ENCODE measurements at places on chromosomes 5 and 9.

GRCh38 chr9:8489835-8490234 is 690.3 kb upstream of the DMAC1 start:
- DNase-seq, result peak; percentile 23

GRCh38 chr5:10977011-10977410 is 216.0 kb upstream of the DAP start:
- DNase-seq, result no peak

DNA sequence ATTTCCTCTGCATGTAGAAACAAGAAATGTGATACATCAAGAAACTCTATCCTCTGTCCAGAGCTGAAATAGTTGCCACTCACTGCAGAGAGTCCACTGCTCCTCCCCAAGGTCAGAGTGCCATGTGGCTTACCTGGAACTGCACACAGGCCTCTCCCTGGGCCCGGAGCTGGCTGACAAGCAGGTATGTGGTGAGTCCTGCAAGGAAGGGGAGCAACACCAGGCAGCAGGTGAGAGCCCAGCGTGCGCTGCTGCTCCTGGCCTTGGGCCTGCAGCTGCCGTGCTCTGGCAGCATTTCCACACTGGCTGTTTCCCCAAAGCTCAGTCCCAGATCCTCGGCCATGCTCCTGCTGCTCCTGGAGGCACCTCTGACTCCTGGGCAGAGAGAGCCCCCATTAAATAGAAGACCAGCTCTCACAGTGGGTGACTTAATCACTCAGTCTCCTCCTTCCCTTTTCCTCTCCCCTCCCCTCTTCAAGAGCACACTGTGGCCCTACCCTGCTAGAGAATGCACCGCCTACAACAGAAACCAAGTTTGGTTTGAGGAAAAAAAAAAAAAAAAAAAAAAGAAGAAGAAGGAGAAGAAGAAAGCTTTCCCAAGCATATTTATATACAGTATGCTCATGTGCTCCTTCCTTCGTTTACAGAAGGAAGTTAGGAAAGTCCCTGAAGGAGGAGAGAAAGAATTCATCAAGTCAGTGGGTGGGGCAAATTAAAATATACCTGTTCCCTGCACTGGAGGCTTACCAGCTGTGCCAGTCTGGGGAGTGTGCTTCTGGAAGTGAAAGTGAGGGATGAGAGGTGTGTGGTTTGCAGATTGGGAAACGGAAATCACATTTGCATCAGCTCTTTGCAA is at the start of gene TNFSF15:
Gene TNFSF15, minus strand, starts transcription at position 370 of the 856 bp plus-strand sequence. Its CDS starts 27 bp downstream, at position 343.
- DNase-seq, result no peak

DNA sequence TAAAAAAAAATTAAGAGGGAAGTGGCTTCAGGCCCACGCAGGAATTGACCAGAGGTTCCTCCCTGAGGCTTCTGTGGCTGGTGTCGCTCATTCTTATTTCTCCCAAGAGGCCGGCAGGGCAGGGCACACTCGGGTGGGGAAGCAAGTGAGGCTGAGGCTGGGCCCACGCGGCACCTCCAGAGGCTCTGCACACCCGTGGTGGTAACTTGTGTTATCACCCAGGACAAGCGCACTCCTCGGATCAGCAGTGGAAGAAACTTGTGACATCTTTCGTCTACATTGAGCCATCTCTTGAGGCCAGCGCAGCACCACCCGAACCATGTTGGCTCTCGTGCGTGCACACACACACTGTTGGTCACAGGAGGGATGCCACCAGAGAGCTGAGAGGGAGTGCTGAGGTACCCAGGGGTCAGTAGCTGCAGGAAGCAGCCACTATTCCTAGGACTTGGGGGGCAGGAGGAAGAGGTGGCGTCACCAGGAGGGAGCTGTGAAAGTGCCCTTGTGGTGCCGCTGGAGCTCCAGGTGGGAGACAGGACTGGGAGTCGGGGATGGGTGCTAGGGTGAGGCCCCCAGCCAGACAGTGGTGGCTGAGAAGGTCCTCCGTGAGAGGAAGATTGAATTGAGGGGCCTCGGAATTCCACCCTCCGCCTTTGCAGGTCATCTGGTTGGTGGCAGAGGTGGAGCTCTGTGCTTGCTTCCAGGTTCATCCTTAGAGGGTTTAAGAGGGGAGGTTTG is 6.4 kb downstream of the NDUFS6 start:
- DNase-seq, result no peak

GRCh38 chr9:89942643-89943042 is 337.8 kb downstream of the GADD45G start:
- no peak for DNase-seq

- DNase-seq, result no peak
Measured at GRCh38 chr5:10654566-10654965, 90.7 kb downstream of the ANKRD33B start.

DNA sequence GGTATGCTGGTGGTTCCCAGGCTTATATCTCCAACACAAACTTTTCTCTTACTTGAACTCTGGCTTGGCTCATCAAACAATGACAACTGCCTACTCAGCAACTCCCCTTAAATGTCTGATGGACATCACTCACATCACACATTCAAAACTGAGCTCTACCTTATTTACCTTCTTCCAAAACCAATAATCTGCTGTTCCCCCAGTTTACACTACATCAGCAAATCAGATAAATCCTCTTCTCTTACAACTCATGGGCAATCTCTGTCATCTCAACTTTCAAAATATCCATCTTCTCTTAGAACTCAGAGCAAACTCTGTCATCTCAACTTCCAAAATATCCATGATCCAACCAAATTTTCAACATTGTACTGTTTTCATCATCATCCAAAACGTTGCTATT is 2347.9 kb upstream of the ACO1 start:
- no peak for DNase-seq

DNA sequence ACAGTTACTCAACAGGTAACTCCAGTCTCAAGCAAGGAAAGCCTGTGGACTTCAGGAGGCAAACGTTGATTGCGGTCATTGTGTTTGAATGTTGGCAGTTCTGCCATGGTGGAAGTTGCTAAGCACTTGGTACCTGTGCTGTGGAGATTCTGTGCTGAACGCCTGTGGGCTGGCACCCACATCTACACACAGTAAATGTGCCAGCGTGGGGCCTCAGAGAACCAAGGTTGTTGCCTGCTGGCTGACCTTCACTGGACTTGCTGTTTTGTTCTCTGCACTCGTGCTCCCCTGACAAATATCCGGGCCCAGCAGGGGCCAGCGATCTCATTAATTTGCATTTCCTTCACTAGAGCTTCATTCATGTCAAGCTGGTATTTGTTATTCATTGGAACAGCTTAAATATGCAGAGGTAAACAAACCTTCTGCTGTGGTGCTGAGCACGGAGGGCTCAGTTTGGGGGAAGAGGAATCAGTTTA is 141.8 kb downstream of the PRKACG start:
- DNase-seq, result no peak

- DNase-seq, result no peak
Measured at GRCh38 chr5:138979684-138980280, 104.6 kb upstream of the LRRTM2 start.

GRCh38 chr5:52708463-52708862 is 79.3 kb upstream of the ITGA1 start:
- DNase-seq, result no peak

DNA sequence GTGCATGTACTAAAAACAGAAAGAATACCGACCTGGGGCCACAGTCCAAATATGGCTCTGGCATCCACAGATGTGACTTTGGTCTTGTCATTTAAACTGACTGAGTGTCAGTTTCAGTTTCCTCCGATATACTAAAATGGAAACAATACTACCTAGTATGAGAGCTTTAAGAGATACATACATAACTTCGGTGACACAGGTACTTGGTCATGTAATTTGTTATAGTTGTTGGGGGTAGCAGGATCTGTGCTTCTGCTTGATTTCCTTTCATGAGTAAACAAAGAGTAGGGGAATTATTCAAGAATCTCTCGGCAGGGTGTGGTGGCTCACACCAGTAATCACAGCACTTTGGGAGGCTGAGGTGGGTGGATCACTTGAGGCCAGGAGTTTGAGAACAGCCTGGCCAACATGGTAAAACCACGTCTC is 32.1 kb downstream of the MTMR12 start:
- DNase-seq, result no peak

- no peak for DNase-seq
Measured at GRCh38 chr5:2902742-2903297, 151.3 kb upstream of the IRX2 start.

- no peak for DNase-seq
Measured at GRCh38 chr9:108119530-108120113, 630.1 kb upstream of the KLF4 start.

- DNase-seq, result no peak
Measured at GRCh38 chr5:104297076-104297475, 734.5 kb upstream of the NUDT12 start.

GRCh38 chr5:147208134-147208533 is 26.7 kb upstream of the STK32A start:
- no peak for DNase-seq

GRCh38 chr9:130629443-130630070 is 34.8 kb upstream of the PRDM12 start:
- no peak for DNase-seq

DNA sequence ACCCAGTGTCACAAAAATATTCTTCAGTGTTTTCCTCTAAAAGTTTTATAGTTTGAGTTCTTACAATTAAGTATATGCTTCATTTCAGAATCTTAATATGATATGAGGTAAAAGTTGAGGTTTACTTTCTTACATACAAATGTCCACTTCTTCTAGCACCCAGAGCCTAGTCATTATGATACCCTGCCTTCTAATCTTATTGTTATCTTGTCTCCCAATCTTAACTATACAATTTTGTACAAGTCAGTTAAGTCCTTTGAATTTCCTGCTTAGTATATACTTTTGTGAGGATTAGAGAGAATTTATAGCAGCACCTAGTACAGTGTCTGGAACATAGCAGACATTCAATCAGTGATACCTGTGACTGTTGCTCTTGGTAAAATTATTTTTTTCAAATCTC is 29.3 kb downstream of the RAD50 start:
- DNase-seq, result no peak

GRCh38 chr9:133499132-133499891 is 20.4 kb upstream of the SLC2A6 start:
- DNase-seq, result no peak

- no peak for DNase-seq
Measured at GRCh38 chr5:158992037-158992740, 107.5 kb downstream of the EBF1 start.

DNA sequence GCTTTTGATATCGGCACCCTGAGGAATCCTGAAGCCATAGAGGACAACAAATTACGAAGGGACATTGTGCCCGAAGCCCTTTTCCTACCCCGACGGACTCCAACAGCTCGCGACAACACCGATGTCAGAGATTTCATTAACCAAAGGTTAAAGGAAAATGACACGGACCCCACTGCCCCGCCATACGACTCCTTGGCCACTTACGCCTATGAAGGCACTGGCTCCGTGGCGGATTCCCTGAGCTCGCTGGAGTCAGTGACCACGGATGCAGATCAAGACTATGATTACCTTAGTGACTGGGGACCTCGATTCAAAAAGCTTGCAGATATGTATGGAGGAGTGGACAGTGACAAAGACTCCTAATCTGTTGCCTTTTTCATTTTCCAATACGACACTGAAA is 129.5 kb downstream of the CDH6 start:
- DNase-seq, result no peak

GRCh38 chr9:121688146-121688680 is 36.8 kb downstream of the DAB2IP start:
- DNase-seq, result peak; percentile 25

GRCh38 chr9:95966306-95966705 is 90.8 kb downstream of the ERCC6L2 start:
- no peak for DNase-seq

DNA sequence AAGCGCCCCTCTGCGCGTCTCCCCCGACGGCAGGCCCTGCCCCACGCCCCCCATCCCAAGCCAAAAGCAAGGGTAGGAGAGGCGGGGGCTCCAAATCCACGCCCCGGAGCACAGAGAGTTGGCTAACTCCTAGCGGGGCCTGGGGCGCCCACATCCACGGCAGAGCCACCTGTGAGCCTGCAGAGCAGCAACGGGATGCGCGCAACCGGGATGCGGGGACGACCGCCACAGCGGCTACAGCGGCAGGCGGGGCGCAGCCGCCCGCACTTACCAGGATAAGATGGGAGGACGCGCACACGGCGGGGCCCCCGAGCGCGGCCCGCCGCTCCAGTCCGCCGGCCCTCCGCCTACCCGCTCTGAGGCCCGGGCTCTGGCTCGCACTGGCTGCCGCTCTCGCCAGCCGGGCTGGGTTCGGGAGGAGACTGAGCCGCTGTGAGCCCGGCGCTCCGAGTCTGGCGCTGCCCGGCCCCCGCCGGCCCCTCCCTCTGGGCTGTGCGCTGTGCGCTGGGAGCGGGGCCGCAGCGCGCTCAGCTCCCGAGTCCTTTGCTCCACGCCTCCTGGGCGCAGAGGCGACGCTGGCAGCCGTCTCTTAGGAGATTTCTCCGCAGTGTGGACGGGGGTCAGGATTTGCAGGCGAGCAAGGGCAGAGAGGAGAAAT is at the start of gene SLC24A2:
Gene SLC24A2, minus strand, starts transcription at position 424 of the 658 bp plus-strand sequence.
- peak; percentile 47 for DNase-seq

GRCh38 chr5:155838394-155838793 is 488.6 kb upstream of the SGCD start:
- no peak for DNase-seq

DNA sequence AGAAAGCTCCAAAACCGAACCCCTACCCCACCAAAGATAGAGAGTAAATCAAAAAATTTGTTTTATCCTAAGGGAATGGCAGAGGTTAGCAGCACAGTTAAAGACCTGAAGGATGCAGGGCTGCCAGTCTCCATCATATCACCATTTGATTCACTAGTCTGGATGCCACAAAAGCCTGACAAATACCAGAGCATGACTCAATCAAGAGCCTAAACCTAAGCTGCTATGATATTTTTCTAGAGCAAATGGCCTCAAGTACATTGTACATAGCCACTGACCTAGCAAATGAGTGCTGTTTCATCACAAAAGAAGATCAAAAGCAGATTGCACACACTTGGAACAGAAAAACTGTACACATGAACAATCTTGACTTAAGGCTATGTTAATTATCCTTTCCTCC is 48.0 kb downstream of the DPYSL3 start:
- DNase-seq, result no peak

GRCh38 chr5:127770272-127770671 is 67.1 kb downstream of the CCDC192 start:
- no peak for DNase-seq

DNA sequence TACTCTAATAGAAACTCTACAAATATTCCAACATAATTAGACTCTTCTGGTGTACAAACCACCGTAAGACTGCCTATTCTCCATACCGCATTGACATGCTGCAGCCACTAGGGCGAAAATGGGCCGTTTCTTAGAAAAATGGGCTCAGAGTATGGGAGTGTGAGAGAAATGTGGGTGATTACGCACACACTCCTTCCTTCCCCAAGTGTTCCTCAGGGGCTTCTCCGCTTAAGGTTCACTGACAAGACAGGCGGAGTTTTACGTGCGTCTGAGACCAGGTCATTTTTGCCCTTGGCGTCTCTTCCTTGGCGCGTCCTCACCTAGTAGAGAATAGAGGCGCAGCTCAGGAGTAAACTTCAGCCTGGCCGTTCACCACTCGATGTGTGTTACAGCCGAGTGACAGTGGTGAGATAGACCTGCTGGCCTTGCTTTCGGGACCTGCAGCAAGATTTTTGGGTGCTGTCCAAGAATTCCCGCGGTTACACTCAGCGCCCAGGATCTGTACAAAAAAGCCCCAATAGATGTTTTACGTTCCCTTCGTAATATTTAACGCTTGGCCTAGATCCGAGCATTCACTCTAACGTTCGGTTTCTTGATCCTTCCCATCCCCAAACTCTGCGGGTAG is 1.8 kb upstream of the NTRK2 start:
- DNase-seq, result peak; percentile 8

- DNase-seq, result peak; percentile 40
Measured at GRCh38 chr5:134247428-134248224, 21.8 kb upstream of the PPP2CA start.

Data from NCI-H82 (cell line).